Activated CD4-positive, alpha-beta T cell treated with anti-CD3 and anti-CD28 coated beads for 4 hours (primary cell): ENCODE measurements at places on chromosomes 7 and 10.
A peak's percentile ranks its signal among the peaks of the same experiment; 100 is the strongest.

DNA sequence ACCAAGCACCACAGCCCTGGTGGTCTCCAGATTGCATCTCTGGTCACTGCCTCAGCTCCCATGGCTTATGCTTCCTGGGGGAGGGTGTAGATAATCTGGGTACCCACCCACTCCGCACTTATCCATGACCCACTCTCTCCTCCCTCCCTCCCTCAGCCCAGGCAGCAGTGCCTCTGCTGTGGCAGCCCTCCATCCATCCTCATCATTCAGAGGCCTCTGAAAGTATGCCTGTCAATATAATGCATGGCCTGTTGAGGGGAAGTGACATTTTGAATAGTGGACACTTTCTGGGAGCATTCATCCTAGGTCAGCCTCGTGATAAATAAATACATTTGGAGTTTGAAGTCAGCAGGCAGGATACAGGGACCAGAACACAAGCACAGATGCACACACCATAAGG lies 23.2 kb downstream of the ZNF503 start:
- no peak for DNase-seq

- DNase-seq = no peak
Observed at GRCh38 chr10:49396666-49396999, 744 bp upstream of the DRGX start.

DNA sequence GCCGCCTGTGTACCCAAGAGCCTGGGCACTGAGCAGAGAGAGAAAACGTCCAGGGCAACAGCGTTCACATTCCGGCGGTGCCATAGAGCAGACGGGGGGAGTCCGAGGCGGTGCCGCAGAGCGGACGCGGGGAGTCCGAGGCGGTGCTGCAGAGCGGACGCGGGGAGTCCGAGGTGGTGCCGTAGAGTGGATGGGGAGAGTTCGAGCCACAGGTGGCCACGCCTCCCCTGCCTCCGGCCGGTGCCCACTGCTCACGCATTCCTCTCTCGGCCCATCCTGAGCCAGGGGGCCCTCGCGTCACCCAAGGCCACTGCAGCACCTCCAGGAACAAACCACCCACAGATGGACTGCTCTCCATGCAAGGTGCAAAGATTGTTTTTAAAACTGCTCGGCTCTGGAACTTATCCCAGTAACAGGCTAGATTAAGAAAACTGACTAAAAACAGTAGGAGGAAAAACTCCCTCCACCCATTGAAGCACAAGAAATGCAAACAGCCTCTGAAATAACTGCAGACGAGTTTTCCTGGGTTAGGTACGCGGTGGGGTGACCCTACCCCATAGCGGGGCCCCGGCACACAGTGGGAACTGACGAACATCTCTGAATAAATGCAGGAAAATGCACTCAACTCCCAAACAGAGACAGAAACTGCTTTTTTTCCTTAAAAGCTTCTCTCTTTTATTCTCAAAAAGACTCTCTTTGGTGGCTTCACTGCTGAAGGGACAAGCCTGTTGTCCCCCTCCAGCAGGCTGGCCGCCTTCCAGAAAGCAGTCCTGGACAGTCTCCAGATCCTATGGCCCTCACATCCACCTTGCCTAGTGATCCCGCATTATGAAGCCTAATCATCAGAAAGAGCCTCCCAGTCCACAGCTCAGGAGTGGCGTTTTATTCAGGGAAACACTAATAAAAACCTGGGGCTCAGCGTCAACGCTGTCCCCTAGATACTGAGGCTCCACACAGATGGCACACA lies 55.9 kb downstream of the DIP2C start:
- no peak for DNase-seq

DNA sequence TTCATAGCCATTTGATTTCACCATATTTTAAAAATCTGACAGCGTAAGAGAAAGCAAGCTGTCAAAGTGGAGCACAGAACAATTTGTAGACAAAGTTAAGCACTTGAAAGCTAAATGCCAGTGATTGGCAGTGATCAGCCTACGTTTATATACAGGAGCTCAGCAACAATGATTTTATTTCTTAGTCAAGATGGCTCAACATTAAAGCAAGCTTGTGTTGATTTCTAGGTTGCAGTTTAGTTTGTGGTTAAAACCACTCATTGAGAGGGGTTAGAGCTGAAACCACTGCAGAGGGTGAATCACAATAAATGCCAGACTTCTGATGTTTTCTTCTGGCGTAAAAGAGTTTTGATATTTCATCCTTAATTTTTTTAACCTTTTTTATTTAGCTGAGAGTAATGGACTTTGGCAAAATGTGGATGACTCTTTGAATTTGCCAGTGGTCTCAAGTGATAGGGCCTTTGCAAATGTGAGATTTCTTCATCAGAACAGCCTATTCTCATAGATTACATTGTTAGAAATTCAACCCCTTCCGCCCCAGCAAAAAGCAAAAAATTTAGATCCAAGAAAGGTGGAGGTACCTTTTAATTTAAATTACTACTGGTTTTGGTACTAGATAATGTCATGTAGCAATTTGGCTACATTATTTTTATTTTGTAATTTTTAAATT lies 73.8 kb downstream of the SHOC2 start:
- DNase-seq = peak; percentile 14

GRCh38 chr10:124911124-124912067 lies 30.5 kb upstream of the ZRANB1 start:
- no peak for DNase-seq

GRCh38 chr7:6273380-6273837 lies 985 bp upstream of the CYTH3 start:
- no peak for DNase-seq

- no peak for DNase-seq
Observed at GRCh38 chr10:124221356-124222317, 128.2 kb upstream of the CHST15 start.

- DNase-seq = no peak
Observed at GRCh38 chr10:49419005-49419404, 23.1 kb upstream of the DRGX start.

DNA sequence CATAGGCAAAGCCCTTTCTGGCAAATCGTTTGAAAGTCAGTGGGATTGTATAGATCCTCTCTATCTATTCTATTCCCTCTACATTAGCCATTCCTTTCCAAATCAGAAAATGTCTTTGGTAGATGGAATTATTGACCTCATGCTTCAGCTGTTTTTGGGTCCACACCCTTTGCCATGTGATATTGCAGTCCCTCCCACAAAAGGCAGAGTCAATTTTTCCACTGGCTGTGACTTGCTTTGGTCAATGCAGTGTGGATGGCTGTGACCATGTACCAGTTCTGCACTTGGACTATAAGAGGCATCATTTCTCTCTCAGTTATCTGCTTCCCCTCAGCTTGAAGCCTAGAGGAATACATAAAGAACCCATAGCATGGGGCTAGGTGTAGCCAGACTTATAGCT lies 332.9 kb downstream of the PTEN start:
- DNase-seq = no peak

- no peak for DNase-seq
Observed at GRCh38 chr7:16758036-16758435, 4.5 kb downstream of the TSPAN13 start.

DNA sequence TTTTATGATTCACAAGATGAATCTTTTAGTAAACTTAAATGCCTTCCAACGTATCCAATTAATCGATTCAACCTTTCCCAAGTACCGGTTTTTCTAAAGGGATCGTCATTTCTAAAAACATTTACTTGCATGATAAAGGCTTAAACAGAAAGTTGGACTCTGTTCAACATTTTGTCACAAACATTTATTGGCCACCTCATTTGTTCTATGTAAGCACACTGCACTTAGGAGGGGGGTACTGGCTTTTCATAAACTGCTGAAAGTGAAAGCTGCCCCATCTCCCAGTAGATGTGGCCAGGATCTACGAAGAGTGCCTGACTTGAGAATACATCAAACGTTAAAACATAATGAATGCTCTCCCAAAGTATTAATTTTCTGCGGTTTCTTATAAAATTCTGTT lies 37.3 kb upstream of the LAMB4 start:
- DNase-seq = no peak

DNA sequence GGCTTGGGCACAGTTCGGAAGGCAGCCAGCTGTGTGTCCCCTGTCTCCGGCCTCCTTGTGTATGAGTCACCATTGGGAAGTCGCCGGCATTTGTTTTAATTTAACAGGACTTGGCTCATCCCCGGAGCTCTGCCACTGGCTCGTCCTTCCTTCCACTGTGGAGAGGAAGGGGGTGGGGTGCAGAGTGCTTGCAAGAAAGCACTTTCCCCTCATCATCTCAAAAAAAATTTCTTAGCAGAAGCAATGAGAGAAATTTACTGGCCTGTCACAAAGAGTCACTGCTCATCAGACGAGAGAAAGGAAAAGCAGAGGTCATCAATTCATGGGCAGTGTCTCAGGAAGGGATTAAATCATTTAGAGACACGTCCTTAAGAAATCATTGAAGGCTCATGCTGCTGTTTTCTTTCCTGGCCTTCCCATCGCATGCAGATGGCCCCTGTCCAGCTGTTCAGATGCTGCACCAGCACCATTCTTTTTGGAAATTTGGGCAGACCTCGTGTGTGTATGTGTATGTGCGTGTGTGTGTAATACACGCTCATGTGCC lies 93.3 kb downstream of the BMS1 start:
- DNase-seq = no peak

DNA sequence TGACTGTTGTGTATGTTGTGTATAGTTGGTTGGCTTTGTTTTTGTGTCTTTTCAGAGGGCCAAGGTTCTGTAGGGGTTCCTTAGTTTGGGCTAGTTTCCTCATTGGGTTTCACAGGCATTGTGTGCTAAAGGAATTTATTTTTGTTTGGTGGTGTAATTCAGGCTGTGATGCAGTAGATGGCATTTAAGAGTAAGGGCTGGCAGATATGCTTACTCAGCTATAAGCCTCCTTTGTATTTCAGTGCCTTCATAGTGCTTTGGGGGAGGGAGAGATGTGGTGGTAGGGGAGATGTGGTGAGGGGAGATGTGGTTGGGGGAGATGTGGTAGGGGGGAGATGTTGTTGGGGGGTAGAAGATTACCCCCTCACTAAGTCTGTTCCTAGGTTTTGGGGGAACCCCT lies 91.7 kb downstream of the SLC25A40 start:
- no peak for DNase-seq

- DNase-seq = no peak
Observed at GRCh38 chr10:130741901-130742855, 569.3 kb downstream of the TCERG1L start.

DNA sequence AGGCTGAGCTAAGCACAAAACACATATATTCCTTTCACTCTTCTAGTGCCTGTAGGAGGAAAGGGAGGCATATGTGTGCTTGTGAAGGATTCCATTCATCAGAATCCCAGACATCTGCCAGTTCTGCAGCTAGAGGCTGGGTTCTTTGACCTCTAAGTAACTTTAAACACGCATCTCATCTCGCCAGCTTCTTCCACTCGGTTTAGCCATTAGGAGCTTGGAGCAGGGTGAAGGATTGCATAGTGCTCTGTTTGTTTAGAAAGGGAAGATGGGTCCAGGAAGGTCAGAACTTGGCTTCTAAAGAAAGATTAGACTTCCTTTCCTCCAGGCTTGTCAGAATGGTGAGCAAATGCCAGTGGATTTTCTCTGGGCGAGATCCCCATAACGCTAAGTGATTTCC lies 43.6 kb downstream of the HK1 start:
- no peak for DNase-seq

- no peak for DNase-seq
Observed at GRCh38 chr7:55100544-55101327, 81.9 kb downstream of the EGFR start.

- no peak for DNase-seq
Observed at GRCh38 chr10:8375137-8375536, 320.6 kb downstream of the GATA3 start.

DNA sequence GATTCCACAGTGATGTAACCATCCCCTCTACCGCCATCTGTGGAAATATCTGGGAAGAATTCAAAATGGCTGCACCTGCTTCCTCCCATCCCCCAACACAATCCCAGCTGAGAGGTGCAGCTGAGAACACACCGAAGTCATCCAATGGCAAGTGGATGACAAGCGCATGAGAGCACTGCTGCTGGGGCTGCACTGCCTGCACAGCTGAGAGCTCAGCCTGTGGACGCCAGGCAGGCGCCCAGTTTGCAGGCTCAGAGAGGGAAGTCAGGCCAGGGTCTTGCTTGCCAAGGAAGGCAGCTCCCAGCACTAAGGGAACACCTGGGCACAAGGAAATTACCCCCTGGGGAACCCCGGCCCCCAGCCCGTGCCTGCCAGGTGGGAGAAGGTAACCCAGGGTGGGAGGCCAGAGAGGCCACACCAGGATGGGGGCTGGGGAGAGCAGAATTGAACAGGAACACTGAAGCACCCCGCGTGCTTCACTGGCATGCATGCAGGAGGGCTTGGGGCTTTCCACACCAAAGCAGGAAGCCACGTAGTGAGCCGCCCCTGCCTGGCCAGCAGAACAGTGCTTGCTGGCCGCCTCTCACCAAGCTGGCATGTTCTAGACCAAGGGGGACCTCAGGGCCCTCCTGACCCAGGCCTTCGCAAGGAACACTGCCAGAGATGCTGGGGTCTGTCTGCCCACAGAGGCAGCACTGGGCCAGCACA lies 46.2 kb downstream of the FAM53B start:
- peak; percentile 60 for DNase-seq

DNA sequence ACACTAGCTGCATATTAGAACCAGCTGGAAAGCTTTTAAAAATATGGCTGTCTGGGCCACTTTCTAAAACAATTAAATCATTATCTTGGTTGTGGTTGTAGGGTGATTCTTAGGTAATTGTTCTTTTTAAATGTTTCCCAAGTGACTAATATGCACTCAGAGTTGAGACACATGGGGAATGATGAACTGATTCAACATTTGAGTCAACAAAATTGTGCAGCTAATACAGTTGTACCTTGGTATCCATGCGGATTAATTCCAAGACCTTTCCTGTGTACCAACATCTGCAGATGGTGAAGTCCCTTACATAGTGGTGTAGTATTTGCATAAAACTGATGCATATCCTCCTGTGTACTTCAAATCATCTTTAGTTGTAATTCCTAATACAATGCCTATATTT lies 242.2 kb downstream of the ATRNL1 start:
- DNase-seq = no peak

DNA sequence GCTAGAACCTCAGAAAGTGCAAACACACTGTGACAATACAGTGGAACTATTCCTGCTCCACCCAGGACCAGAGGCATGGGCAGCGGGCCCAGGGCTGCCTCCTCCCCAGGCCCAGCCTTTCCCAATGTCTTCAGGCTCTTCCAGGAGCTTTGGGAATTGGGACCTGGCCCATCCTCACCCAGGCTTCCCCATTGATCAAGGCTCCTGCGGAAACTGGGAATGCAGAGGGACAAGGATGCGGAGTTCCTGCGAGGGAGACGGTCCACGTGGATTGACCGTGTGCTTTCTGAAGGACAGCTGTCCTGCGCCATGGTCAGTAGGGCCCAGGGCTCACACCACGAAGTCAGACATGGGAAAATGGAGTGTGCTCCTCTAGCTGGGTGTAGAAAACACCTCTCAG lies 56.6 kb downstream of the CSGALNACT2 start:
- no peak for DNase-seq

- no peak for DNase-seq
Observed at GRCh38 chr10:98382691-98383101, 32.3 kb downstream of the PYROXD2 start.

DNA sequence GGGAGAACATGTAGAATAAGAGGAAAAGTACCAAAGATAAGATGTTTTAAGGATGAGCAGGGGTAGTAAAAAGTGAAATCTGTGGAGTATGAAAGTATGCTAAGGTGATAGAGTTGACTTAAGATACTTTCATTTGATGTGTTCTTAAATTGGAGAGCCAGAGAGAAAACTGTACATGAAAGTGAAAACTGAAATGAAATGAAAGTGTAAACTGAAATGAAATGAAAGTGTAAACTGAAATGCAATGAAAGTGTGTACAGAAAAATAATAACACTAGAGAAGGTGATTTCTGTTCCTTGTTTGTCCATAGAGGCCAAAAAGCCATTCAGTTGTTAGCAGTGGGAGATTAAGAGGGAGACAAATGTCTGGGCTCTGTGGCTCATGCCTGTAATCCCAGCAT lies 17.5 kb downstream of the AHR start:
- no peak for DNase-seq
